ENCODE measurements at places on chromosomes 1 and 21. TPM values are rescaled to one million over a fixed set of nuclear protein-coding genes. Genes with fewer than 3 reads are reported as not detected.

Gene SUSD4
- polyA plus RNA-seq, result 28.0 TPM

GRCh38 chr1:35725596-35725995, 6.9 kb upstream of the C1orf216 start:
- no peak for DNase-seq

GRCh38 chr1:162349635-162350330, 26.9 kb downstream of the SPATA46 start:
- no peak for DNase-seq

DNA sequence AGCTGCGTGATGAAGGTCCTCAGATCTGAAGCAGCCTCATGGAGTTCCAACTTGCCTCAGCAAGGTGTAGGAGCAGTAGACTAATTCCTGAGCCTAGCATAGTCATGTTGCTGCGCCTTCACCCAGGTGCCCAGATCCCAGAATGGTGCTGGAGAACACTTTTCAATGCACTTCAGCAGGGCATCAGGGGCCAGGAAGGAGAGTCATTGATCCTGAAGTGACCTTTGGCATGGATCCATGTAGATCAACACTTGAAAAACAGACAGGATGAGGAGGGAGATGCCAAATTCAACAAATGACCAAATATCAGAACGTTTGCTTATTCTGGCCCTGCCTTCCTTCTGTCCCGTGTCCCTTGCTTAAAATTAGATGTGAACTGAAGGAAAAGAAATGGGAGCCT, 91.9 kb downstream of the LEPR start:
- no peak for DNase-seq
